ENCODE measurements at places on chromosomes 5 and 9.

DNA sequence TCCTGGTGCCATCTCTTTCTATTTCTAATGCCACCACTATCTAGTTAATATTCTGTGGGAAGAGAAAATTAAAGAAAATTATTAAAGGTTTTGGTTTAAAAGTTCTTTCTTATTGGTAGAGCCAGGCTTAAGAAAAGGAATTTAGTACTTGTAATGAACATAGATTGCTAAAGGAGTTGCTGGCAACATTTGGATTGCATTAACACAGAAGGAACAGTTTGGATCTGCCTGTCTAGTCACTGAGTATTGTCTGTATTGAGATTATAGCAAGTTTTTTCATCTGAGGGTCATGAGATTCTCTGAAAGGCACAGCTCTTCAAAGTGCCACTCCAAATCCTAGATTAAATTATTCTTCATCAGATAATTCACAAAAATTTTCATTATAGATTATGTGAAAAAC lies 32.0 kb downstream of the FSD1L start:
- DNase-seq: no peak

- DNase-seq: no peak
Measured at GRCh38 chr9:126625329-126626126, 11.8 kb downstream of the LMX1B start.

DNA sequence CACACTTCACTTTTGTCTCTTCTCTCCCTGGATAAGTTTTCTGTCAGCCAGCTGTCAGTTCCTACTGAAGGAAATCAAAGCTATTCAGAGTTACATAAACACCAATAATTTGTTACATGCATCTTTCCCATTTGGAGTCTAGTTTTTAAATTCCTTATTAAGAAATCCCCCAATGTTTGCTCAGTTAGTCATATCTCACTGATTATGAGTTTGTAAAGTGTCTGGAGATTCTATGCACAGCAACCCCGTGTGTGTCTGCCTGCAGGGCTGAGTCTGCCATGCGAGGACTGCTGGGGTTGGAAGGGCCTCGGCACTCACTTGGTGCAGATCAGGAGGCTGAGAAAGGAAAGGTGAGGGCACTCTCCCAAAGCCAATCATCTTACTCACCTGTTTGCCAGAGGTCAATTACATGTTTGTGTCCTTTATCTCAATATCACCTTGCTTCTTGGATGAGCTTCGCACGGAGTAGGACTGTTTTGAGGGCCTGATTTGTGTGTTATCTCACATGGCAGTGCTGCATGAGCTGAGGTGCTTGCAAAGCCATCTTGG lies 3.3 kb downstream of the ANKRD34B start:
- no peak for DNase-seq

DNA sequence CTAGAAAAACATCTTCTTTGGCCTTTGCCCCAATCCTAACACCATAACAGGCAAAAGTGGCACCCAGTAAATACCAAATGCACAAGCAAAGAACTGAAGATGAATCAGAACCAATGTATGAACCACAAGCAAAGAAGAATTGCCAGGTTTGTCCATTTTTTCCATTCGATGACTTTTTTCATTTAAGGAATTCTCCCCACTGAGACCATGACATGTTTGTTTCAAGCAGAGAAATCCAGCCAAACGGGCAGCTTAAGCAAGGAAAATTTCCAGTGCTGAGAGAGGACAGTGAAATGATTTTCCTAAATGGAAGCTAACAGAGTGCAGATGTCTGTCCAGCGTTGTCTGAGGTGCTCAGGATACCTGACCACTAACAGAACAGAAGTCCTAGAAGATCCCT lies 203.7 kb downstream of the ADAMTS12 start:
- DNase-seq: no peak

- no peak for DNase-seq
Measured at GRCh38 chr9:69178583-69179011, 4.5 kb downstream of the TJP2 start.

GRCh38 chr5:152092580-152092979 lies 167.9 kb upstream of the GLRA1 start:
- DNase-seq: no peak

GRCh38 chr9:34337403-34337802 lies 8.0 kb downstream of the NUDT2 start:
- no peak for DNase-seq

GRCh38 chr5:66850354-66851075 lies 254.3 kb downstream of the MAST4 start:
- DNase-seq: no peak

DNA sequence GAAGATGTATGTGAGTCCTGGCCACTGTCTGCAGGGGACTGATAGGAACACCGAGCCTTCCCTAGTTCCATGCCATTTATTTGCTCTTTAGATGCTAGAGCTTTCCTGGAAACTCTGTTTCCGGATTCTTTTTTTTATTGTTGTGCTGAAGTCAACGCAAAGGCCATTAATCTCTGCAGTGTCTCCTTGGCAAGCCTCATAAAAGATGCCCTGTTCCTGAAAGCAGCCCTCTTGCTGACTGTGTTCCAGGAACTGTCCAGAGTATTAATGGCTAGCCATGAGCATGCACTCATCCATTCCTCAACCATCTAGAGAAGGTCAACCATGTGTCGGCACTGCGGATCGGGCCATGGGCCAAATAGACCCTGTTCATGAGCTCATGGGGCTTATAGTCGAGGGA lies 42.9 kb upstream of the SMAD5 start:
- DNase-seq: no peak

- DNase-seq: no peak
Measured at GRCh38 chr5:44943647-44944046, 134.9 kb downstream of the MRPS30 start.

DNA sequence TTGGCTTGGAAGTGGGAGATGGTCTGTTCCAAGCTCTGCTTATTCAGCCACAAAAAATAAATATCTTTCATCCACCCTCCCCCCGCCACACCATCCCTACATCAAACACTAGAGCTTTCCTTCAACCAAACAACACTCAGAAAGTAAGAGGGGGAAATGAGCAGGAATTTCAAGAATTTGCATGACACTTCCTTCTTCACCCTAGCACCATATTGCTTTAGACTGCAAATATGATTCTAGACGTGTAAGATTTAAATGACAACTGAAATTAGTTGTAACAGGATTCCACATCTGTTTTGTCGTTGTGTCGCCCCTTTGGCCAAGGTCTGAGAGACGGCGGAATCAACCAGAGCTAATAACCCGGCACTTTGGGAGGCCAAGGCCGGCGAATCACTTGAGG lies 88.5 kb downstream of the NDFIP1 start:
- no peak for DNase-seq

DNA sequence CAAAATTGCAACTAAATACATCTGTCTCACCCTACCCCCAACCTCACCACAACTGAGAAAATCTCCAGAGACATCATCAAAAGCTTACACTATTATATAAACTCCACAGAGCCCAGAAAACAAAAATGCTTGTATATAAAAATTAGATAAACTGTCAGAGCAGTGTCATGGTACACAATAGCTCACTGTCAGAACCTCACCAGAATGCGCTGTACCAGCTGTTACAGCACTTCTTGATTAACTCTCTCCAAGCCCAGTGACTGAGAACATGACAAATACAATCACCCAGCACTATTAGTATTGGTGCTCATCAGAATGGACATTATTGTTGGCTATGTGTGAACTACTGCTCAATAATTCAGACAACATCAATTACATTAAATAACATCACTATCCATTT lies 65.7 kb downstream of the ZDHHC21 start:
- no peak for DNase-seq

DNA sequence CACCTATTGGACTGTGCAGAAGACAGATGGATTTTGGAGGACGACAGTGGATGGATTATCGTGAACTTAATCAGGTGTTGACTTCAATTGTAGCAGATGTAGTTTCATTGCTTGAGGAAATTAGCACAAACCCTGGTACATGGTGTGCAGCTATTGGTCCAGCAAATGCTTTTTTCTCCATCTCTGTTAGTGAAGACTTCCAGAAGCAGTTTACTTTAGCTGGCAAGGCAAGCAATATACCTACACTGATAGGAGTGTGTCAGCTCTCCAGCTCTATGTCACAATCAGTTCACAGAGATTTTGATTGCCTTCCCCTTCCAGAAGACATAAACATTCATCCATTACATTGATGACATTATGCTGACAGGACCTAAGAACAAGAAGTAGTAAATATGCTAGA lies 35.7 kb upstream of the ROR2 start:
- DNase-seq: no peak

DNA sequence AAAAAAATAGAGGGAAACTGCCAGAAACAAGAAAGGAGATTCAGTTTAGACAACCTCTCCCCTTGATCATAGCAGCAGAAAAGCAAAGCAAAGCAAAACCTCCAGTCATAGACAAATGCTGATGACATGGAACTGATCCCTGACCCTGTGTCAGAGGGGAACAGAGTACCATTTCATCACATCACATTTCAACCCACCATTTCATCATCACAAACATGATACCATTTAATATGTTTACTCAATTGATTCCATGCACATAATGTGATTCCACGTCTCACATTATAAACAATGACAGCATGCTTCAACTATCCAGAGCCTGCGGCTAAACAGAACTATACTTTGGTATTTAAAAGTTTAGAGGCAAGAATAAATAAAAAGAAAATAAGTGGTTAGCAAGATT lies 28.7 kb upstream of the ACOT12 start:
- DNase-seq: no peak

DNA sequence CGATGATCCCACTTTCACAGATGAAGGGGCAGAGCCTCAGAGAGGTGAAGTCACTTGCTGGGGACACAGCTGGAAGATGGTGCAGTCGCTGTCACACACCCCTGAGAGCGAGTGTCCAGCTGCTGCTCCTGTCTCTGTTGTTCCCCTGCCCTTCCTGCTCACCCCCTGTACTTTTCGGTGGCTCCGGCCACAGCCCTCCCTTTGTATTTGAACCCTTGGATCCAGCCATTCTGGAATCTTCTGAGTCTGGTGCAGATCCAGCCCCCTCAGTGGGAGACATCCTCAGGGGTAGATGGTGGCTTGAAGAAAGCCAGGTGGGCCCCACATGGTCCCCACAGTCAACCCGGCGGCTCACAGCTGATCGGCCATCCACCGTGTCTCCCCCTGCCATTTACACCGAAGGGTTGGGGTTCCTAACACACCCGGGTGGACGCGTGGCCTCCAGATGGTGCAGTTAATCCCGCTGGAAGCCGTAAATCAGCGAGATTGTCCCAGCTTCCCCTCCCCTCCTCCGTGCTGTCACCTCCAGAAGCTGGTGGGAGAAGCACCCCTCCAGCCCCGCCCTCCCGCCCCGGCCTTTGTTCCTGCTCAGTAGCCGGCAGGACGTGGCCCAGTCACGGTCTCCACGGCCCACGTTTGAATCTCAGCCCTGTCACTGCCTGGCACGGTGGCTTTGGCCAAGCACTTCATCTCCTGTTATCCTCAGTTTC lies 204.8 kb downstream of the C9orf50 start:
- DNase-seq: no peak

GRCh38 chr5:53169933-53170332 lies 60.4 kb upstream of the MOCS2 start:
- DNase-seq: no peak

- DNase-seq: no peak
Measured at GRCh38 chr5:14464671-14465070, 116.9 kb upstream of the OTULINL start.

DNA sequence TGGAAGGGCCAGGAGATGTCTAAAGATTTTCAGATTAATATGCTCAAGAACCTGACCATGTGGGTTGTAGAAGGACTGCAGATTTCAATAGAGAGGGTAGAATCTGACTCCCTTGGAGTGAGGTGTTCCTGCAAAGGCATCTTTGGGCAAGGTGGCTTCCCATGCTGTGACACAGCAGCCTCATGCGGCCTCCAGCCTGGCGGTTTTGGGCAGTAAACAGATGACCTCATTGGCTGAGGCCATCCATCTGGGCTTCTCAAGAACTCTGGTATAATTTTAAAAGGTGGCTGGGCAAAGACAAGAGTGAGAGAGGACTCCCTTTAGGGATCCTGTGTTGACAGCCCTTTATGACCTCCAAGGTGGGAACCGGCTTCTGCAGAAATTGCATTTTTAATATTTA lies 90.3 kb upstream of the ERCC6L2 start:
- no peak for DNase-seq

DNA sequence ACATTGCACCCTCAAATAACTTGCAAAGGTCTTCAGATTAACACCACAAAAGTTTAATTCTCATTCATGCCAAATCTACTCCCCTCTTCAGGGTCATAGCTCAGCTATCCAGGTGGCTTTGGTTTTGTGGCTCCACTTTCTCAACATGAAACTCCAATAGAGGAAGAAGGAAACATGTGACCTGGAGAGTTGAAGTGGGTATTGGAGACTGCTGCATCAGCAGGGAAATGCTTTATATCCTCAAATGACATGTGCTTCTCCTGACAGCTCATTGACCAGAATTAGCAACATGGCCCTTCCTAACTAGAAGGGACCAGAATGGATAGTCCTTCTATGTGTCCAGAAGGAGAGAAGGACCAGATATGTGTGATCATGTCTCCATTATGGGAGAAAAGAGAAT lies 73.6 kb downstream of the TLR4 start:
- no peak for DNase-seq

DNA sequence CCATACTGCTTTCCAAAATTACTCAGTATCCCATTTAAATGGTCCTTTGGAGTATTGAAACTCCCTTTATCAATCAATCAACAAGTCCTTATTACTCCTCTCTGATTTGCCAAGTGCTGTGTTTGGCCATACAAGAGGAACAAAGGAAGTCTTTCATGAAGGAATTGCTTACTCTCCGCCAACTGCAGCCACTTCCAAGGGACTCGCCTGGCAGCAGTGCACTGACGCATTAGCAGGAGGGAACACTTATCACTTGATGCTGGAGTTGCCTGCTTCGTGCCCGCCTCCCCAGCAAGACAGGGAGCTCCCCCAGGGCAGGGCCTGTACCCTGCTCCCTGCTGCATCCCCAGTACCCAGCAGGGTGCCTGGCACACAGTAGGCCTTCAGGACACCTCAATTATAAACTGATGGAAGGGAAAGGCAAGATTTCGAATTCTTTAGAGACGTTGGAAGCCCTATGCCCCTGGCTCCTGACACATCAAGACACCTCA lies 97.9 kb downstream of the CRB2 start:
- no peak for DNase-seq

DNA sequence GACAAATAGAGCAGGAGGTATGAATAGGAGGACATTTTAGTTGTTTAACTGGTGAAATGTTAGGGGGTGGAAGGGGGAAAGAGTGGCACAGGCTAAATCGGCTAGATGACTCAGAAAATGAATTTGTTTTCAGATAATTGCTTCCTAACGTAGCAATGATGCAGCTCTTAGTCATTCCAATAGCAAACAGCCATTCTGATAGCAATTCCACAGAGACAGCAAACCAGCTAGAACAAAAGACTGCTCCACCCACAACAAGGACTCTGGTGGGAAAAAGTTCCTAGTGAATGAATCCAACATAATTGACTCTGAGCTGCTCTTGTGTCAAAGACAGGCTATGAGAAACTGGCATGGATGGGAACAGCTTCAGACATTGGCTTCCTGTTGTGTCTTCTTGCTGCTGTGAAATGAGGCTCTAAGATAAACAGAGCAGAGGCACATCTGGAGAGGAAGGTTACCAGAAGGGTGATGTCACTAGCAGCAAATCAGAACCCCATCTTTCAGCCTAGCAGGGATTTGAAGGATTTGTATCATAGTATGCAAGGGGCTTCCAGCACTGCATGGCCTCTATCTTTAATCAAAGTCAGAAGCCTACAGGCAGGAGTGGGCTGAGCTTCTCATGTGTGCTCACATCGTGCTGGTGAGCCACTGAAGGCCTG lies 28.1 kb upstream of the F2RL1 start:
- no peak for DNase-seq

GRCh38 chr9:131976157-131977108 lies 103.2 kb downstream of the MED27 start:
- DNase-seq: no peak

- DNase-seq: no peak
Measured at GRCh38 chr5:44257653-44258365, 131.4 kb downstream of the FGF10 start.

- no peak for DNase-seq
Measured at GRCh38 chr5:126369995-126370731, 53.0 kb upstream of the GRAMD2B start.

Measured in stimulated activated CD8-positive, alpha-beta memory T cell treated with anti-CD3 and anti-CD28 coated beads, Interleukin-4, amount 100 ng/mL, for 1 hour (primary cell).